ENCODE measurements at places on chromosomes 7 and 10. TPM values are rescaled to one million over a fixed set of nuclear protein-coding genes. Genes with fewer than 3 reads are reported as not detected.
A peak's percentile ranks its signal among the peaks of the same experiment; 100 is the strongest.

Gene FGL2
- total RNA-seq: 47.3 TPM

Gene ITGA8
- 40.3 TPM for total RNA-seq

Gene ZKSCAN5
- total RNA-seq: 6.3 TPM

Gene EVX1
- total RNA-seq: not detected

Gene RBM28
- 32.4 TPM for total RNA-seq

DNA sequence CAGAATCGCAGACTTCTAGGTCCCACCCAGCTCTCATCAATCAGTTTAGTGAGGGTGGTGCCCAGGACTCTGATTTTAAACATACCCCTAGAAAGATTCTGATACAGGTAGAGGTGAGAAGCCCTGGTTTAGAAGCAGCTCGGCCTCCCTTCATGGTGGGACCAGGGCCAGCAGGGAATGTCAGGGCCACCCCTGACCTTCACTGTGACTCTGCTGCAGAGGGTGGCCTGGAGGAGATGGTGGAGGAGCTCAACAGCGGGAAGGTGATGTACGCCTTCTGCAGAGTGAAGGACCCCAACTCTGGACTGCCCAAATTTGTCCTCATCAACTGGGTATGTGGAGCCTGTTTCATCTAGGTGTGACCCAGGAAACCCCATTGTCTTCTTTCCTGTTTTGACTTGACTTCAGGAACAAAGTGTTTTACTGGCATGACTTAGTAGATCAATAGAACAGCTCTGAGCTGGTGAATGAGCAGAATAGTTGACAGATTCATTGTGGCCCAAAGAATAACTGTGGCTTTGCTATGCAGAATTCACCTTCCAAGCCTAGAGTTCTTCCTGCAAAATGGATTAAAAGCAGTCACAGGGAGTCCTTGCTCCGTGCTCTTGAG is 7.2 kb downstream of the DBNL start:
- peak; percentile 4 for DNase-seq

DNA sequence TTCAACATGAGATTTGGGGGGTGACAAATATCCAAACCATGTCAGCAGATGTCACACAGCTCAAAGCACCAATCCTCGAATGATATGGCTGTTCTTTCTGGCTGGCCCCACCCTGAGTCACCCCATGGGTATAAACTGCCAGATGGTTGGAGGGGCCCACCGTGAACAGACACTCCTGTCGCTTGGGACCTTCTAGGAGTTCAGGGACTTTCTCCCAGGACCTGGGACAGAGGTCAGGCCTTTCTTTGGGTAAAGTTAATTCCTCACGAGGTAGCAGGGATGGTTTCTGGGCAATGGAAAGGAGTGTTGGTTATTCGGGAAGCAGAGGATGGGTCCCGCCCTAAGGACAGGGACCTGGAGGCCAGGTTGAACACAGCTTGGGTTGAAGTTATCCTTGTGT is 262.0 kb downstream of the ACTR3B start:
- DNase-seq: no peak

GRCh38 chr10:80687476-80687789 is 149.7 kb downstream of the SH2D4B start:
- no peak for DNase-seq

- no peak for DNase-seq
These were observed 78.1 kb downstream of the INHBA start for GRCh38 chr7:41624818-41625217.

DNA sequence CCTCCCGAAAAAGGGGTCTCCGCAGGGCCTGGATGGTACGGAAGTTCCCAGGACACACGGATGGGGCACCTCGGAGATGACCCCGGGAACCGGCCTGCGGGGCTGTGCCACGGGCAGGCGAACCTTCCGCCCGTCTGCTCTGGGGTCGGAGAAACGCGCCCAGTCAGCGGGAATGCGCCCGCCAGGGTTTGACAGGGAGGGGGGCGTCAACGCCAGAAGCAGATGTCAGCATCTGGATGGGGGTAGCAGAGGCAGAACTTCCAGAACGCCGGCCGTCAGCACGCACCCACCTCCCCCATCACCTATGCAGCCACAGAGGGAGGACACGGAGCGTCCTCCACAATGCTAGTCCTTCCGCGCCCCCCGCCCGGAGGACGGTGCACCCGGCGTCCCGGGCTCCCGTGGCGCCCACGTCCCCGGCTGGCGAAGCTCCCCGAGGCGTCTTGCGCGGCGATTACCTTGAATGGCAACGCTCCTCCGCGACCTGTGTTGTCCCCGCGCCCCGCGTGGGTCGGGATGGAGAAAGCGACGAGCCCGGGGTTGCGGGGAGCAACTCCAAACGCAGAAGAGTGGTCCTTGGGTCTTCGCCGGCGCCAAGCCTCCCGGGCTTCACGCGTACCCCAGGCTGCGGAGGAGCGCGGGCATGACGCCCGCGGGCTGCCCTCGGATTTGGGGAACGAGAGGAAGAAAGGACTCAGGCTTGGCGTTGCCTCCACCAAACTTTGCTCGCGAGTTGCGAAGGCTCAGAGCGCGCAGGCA is 561 bp downstream of the FGFR2 start:
- DNase-seq: peak; percentile 87

- peak; percentile 67 for DNase-seq
These were observed 90.4 kb downstream of the SVOPL start for GRCh38 chr7:138610671-138611170.

GRCh38 chr10:120727001-120727400 is 124.2 kb upstream of the WDR11 start:
- no peak for DNase-seq

GRCh38 chr10:69839696-69840345 is 38.1 kb downstream of the COL13A1 start:
- DNase-seq: no peak

GRCh38 chr7:106957766-106958165 is 86.7 kb upstream of the PRKAR2B start:
- DNase-seq: no peak

- no peak for DNase-seq
These were observed 104.3 kb downstream of the TCERG1L start for GRCh38 chr10:131207176-131207575.

All from upper lobe of left lung (tissue), 6 donors.